ENCODE measurements at places on chromosomes 6 and 20. TPM values are rescaled to one million over a fixed set of nuclear protein-coding genes. Genes with fewer than 3 reads are reported as not detected.

DNA sequence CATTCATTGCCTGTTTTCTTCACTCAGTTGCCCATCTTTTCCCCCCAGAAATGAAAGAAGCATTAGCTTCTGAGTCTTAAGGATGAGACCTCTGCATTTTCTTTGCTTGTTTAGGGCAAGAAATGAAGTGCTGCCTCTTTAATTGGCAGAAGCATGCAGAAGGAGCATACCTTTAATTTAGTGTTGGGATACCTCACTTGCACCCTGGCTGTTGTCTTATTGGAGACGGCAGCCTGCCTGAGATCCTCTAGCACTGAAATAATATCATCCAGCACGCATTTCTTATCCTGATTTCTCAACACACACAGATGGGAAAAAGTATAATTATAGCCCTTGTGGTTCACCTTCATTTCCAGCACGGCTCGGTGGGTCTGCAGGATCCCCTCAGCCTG lies 43.1 kb downstream of the PTCHD4 start:
- H3K27ac ChIP-seq, result no peak overlapping the region
- no peaks in the 10 kb centered on the region for H3K36me3 ChIP-seq
- peaks cover 4% of the 10 kb centered on the region for H3K27me3 ChIP-seq
- DNase-seq, result no peak
- peak overlapping the region; percentile 31 for H3K4me3 ChIP-seq
- no peaks in the 10 kb centered on the region for H3K4me1 ChIP-seq

DNA sequence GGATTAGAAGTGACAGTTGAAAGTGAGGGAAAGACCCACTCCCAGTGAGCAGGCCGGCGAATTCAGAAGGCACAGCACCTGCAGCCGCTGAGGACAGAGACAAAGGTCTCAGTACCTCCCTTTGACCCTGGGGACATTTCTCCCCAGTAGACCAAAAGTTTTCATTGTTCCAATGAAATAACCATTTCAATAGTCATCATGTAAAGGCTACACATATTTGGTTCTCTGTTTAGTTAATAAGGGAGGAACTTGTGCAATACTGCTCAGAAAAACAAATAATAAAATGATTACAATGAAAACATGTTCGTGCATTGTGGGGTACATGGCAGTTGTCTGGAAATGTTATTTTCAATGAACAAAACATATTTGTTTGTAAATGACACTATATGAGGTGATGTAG lies 52.5 kb downstream of the EDN1 start:
- no peak overlapping the region for H3K4me3 ChIP-seq
- H3K27me3 ChIP-seq, result peaks cover 2% of the 10 kb centered on the region
- DNase-seq, result no peak
- no peak overlapping the region for H3K27ac ChIP-seq
- no peaks in the 10 kb centered on the region for H3K4me1 ChIP-seq

The CST5 gene
- total RNA-seq, result not detected

DNA sequence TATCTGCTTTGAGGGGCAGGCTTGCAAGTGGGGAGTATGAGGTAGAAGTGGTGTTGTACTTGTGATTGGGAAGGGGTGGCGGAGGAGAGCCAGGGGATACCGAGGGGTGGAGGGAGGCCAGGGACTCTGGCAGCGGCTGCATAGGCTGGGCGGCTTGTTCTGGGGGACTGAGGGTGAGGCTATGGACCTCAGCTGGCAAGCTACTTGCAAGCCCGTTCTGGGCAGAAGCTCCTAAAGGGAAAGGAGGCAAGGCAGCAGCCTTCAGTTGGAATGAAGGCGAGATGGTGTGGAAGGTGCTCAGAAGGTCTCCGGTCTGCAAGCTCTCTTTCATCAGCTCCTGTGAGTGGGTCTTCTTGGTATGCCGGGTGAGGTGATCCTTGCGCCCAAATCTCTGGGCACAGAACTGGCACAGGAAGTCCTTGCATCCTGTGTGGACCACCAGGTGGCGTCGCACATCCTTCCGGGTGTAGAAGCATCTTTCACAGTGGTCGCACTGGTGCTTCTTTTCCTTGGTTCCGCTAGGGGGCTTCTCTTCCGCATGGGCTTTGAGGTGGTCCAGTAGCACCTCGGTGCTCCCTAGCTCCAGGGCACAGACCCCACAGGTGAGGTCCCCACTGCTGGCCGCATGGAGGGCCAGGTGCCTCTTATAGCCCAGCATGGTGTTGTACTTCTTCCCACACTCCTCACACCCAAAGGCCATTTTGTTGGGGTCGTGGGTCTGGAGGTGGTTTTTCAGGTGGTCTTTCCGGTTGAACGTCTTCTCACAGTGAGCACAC lies 66.0 kb downstream of the PLAGL1 start:
- no peak for DNase-seq
- H3K4me3 ChIP-seq, result no peak overlapping the region
- no peaks in the 10 kb centered on the region for H3K36me3 ChIP-seq
- no peaks in the 10 kb centered on the region for H3K4me1 ChIP-seq
- H3K27ac ChIP-seq, result no peak overlapping the region

DNA sequence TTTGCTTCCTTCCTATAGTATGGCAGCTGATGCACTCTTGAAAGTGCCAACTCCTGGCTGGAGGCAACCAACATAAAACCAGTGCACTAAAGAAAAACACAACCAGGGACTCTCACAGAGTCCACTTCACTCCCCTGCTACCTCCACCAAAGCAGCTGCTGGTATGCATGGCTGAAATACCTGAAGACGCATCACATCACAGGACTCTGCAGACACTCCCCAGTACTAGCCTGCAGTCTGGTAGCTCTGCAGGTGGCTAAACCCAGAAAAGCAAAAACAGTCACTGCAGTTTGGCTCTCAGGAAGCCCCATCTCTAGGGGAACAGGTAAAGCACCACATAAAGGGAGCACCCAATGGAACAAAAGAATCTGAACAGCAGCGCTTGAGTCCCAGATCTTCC lies 473.0 kb upstream of the SPTLC3 start:
- H3K4me1 ChIP-seq, result no peaks in the 10 kb centered on the region
- no peaks in the 10 kb centered on the region for H3K36me3 ChIP-seq
- H3K4me3 ChIP-seq, result no peak overlapping the region
- no peaks in the 10 kb centered on the region for H3K27me3 ChIP-seq

DNA sequence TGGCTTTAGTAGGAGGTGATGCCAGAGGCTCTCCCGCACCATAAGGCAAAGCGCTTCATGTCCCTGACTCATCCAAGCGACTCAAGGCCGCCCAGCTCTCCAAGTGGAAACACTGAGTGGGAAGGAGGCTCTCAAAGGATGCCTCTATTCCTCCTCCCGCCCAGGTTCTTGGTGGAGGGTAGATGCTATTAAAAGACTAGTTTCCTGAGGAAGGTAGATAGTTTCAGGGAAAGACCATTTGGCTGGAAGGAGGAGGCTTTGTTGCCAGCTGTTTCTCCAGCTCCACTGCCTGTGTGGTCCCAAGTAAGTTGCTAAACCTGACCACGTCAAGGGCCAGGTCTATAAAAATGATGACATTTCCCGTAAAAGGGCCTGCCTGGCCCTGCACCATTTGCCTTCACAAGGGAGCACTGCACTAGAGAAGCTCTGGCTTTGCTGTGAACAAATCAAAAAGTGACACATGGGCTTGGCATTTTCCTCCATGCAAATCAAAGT lies 48.2 kb downstream of the GMDS start:
- H3K4me1 ChIP-seq, result peaks cover 2% of the 10 kb centered on the region
- DNase-seq, result no peak
- no peaks in the 10 kb centered on the region for H3K27me3 ChIP-seq
- H3K36me3 ChIP-seq, result no peaks in the 10 kb centered on the region
